Putamen (tissue), 1 donor: ENCODE measurements at places on chromosomes 2 and 18.

DNA sequence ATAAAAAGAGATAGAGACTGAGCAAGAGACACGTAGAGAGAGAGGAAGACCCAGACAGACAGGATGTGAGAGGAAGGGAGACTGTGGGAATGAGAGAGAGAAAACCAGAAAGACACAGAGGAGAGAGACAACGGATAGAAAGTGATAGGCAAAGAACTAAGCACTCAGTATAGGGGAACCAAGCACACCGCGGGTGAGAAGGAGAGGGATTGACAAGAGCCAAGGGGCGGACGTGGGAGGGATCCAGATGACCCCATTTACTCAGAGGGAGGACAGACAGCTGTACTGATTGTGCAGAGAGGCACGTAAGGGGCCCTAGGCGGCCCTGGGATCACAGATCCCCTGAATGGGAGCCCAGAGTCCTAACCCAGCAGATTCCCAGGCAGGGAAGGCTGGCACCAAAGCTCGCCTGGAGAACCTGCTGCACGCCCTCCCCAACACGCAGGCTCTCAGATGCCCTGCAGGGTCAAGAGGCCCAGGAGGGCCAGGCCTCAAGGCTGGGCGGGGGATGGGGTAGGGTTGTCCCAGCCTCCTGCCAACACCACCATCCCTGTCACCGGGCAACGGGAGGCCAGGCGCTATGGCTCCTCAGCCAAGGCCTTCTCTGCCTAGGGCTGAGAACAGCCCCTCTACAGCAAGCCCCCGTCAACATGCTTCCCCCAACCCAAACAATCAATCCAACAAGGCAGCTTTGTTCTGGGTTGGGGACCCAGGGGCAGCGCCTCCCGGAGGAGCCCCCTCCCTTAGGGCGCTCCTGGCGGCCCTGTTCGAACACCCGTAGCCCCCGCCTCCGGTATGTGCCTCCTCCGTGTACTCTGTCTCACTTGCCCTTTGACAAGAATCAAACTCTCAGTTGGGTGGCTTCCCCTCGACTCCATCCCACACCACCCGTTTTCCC lies 579 bp downstream of the LOXL3 start:
- no peak for DNase-seq

DNA sequence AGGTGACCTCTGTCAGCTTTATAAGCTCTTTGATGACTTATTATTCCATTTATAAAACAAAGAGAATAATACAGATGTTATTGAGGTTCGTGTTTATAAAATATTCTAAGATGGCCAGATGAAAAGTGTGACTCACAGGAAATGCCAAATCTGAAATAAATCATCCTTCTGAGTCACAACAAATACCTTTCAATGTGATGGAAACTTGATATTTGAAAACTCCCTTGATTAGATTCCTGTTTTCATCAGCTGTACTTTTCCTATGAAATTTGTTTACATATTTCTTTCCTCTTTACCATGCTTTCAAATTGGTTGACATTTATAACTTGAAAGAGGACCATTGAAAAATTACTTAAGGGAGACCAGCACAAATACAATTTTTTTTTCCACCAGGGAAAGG lies 30.6 kb upstream of the PPP1R1C start:
- no peak for DNase-seq

DNA sequence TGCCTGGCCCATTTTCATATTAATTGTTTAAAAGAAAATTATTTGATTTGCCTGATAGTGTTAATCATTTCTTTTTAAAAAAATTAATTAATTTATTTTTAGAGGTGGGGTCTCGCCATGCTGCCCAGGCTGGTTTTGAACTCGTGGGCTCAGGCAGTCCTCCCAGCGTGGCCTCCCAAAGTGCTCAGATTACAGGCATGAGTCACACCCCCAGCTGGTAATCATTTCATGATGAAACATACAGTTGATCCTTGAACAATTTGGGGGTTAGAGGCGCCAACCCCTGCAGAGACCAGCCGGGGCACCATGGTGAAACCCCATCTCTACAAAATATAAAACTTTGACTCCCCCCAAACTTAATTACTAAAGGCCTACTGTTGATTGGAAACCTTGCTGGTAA lies 7.9 kb downstream of the GPN1 start:
- DNase-seq: no peak

DNA sequence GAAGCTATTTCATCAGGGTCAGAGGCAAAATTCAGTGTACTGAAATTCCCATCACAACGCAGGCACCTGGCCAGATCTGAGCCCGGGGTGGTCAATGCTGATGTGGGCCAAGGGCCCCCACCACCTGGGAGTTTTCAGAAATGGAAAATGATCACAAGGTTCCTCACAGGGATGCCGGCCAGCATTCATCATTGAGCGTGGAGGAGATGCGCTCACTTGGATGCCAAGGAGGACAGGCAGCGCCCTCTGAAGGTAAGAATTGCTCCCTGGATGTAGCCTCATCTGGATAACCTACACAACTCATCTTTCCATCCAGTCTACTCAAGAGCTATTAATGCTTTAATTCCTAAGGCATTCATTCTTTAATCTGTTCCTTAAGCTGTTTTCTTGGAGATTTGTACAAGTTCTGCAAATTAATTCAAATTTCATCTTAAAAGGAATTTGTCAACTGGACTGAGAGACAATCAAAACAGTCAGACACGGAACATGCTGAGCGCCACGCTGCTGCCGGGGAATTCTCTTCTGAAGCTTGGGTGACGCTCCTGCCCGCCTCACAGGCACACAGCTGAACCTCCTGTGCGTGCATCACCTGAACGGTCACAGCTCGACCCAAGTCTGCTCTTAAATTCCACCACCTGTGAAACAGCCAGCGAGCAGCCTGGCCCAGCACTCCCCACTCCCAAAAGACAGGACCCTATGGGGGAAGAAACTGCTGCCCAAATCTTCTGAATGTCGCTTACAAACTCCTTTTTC lies 206.7 kb downstream of the HDAC4 start:
- DNase-seq: peak; percentile 82

- DNase-seq: no peak
Measured at GRCh38 chr18:39235118-39235719, 1669.6 kb upstream of the CELF4 start.

DNA sequence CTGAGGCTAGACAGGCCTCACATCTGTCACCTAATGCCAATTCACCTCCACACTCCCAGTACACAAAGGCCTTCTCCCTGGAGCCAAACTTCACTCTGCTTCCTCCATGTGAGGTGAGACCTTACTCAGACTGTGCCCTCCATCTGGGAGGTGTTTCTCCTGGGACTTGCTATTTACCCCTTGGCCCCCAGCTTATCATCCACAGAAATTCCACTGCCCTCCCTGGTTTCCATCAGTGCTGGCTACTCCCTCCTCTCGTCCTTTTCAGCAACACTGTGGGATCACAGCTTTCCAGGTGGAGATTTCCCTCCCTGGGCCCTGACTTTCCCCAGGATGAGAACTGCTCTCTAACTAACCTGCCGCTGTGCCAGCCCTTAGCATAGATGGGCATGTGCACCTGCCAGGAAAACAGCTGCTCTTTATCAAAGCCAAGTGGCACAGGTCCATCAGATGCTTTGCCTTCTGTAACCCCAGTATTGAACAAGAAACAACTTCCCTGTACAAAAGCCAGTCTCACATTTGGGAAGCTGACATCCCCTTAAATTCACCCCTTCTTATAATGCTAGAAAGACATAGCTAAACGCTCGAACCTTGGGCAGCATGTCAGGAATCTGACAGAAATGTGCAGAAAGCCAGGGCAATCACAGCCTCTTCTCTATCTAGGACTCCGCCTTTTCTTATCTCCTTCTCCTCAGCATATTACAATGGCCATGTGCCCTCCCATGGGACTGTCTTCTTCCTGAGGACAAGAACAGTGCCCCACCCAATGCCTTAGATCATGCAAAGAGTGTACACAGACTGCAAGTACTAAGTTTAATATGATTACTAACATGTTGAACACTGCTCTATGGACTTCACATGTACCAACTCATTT lies 535.5 kb upstream of the ID2 start:
- DNase-seq: no peak

- no peak for DNase-seq
Measured at GRCh38 chr2:234305846-234306245, 191.0 kb downstream of the ARL4C start.

DNA sequence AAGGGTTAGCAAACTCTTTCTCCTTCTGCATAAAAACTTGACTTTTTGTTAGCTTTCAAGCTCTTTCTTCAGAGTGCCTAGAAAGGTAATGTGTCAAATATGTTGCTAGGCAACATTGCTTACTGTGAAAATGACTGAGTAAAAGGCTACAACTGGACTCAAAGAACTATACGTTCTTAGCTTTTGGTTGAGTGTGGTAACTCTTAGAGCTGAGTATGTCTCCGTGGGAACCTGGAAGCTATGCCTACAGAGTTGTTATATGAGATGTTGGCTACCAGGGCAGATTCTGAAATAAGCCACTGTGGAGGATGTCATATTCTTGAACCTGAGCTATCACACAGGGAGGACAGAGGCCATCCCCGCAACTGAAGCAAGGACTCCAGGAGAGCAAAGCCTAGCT lies 105.5 kb downstream of the ARL6IP6 start:
- DNase-seq: no peak

GRCh38 chr18:51278045-51278649 lies 80.7 kb upstream of the MEX3C start:
- DNase-seq: peak; percentile 45

DNA sequence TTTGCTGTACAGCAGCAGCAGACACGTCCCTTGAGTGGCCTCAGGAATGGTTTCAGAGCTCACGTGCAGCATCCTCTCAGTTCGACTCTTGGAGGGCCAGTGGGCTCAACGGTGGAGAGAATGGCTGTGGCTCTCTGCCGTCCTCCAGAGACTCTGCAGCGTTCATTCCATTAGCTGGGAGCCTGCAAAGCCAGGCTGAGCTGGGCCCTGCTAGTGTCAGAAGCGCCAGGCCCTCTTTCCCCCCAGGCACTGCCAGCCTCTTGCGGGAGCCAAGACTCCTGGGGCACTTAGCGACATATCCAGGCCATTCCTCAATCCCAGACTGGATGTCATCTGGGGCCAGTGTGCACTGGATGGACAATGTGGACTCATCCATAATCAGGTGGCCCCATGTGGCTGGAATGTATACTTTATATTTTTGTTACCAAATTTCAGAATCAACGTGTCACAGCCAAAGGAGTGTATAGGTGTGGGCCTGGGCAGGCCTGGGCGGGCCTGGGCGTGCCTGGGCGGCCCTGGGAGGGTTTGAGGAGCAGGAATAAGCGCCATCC lies 125.1 kb upstream of the EPAS1 start:
- no peak for DNase-seq

- no peak for DNase-seq
Measured at GRCh38 chr2:47006374-47007222, 91.0 kb upstream of the MCFD2 start.

GRCh38 chr18:71951001-71951400 lies 593.1 kb downstream of the CBLN2 start:
- DNase-seq: peak; percentile 15

DNA sequence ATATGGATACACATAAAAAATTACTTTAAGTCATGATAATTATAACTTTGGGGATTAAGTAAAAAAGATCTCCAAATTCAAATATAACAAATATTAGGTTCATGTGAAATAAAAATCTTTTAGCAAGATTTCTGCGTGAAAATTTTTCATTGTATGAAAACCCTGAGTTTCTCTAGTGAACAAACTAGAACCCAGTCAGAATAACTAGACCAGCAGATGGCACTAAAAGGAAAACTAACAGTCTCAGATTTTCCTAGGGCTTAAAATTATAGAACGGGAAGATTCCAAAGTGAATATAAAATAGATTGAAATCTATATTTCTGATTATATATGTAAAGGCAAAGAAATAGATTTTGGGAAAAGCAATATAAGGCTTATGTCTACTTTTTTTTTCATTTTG lies 43.3 kb downstream of the TMEM200C start:
- DNase-seq: no peak

DNA sequence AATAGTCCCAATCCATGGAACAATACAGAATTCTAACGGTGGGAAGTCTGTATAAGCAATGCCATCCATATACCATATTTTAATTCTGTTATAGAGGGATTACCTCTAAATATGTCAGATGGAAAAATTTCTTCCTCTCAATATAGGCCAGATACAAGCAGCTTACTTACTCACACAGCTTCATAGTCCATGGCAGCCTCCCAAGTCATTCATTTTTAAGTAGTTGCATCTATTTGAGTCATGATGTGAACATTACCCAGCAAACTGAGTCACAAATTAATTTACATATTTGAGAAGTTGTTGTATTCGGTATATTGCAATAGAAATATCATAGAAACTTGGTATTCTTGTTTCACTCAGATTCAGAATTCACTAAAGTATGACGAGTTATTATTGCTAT lies 20.3 kb downstream of the TBR1 start:
- DNase-seq: no peak

- DNase-seq: no peak
Measured at GRCh38 chr2:128813352-128814034, 494.8 kb upstream of the HS6ST1 start.

GRCh38 chr2:182942756-182943155 lies 76.3 kb upstream of the FRZB start:
- no peak for DNase-seq

GRCh38 chr18:64116571-64117175 lies 32.2 kb downstream of the LINC00305 start:
- DNase-seq: no peak

DNA sequence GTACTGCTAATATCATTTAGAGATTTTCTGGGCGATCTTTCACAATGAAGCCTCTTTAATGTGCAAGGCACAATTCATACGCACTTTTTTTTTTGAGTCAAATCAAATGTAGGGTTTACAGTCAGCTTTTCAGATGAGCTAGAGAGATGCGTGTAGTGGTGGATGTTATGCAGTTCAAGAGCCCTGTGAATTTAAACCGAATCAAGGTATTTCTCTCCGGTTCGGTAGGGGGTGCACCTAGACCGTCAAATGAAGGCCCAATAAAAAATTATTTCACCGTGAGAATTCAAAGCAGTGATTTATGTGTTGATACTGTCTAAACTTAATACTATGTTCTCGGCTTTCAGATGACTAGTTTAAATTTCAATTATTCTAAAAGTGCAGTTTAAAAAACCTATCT lies 1.1 kb downstream of the PTH2R start:
- peak; percentile 15 for DNase-seq

DNA sequence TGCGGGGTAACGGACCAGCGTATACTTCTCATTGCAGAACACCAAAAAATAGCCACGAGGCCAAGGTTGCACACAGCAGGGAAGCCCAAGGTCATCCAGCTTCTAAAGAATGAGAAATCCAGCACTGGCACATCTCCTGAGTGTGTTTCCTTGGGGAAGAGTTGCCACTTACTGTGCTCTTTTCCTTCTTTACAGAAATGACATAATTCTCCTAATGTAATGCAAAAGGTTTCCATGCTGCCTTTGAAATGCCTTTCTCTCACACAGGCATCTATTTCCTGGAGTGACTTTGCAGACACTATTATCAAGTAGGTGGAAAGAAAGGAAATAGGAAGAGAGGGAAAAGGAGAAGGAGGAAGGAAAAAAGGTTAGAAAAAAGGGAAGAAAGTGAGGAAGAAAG lies 862.1 kb upstream of the CELF4 start:
- DNase-seq: no peak

GRCh38 chr2:20140321-20141055 lies 84.4 kb downstream of the SDC1 start:
- no peak for DNase-seq

DNA sequence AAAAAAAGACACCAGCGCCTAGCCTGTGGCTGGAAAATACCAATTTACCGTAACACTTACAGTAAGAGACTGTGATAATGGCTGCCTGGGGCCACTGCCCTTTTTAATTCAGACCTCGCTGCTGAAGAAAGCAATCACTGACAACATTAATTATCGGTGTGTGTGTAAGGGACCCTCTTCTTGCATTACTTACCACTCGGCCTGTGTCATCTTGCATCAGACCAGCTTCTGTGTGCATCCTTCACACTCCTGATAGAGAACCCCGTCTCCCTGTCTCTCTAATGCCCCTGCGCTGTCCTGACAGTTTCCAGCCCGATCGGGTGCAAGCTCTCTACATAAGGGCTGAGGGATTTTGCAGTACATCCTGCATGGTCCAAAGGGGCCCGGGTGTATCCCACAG lies 124.4 kb downstream of the ZNF516 start:
- DNase-seq: no peak
